ENCODE measurements at places on chromosomes 1 and 21.

GRCh38 chr1:87149241-87150041 is 179.2 kb upstream of the LMO4 start:
- DNase-seq: no peak

- DNase-seq: no peak
Observed at GRCh38 chr1:87804128-87804527, 475.4 kb downstream of the LMO4 start.

GRCh38 chr1:92877792-92878191 is 46.0 kb downstream of the RPL5 start:
- no peak for DNase-seq

DNA sequence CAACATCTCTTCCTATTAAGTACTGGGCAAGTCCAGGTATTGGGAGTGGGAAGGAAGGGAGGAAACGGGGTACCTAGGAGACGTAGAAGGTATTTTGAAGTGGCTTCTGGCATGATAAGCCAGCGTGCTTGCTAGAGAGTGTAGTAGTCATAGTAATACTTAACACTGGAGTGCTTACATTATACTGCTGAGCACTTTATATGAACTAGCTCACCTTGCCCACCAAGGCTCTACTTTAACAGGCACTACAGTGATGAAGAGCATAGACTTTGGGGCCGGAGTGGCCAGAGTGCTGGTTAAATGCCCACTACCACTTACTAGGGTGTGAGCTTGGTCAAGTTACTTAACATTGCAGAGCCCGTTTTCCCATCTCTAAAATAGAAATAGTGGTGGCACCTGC is 61.7 kb downstream of the ACP6 start:
- no peak for DNase-seq

DNA sequence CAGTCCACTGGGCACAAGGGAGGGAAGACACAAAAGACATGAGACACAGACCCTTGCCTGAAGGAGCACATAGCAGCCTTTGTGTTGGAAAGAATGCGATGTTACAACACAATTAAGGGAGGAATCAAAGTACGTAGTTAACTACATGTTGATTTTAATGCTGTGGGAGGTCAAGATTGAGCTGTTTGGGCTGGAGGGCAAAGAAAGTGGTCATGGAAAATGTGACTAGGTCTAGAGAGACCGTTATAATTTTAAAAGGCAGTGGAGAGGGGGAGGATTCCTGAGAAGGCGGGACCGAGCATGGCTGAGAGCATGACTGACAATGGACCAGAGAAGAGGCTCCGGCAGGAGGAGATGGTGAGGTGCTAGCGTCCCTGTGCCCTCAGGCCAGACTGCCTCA is 111.8 kb upstream of the ATP1A1 start:
- no peak for DNase-seq

DNA sequence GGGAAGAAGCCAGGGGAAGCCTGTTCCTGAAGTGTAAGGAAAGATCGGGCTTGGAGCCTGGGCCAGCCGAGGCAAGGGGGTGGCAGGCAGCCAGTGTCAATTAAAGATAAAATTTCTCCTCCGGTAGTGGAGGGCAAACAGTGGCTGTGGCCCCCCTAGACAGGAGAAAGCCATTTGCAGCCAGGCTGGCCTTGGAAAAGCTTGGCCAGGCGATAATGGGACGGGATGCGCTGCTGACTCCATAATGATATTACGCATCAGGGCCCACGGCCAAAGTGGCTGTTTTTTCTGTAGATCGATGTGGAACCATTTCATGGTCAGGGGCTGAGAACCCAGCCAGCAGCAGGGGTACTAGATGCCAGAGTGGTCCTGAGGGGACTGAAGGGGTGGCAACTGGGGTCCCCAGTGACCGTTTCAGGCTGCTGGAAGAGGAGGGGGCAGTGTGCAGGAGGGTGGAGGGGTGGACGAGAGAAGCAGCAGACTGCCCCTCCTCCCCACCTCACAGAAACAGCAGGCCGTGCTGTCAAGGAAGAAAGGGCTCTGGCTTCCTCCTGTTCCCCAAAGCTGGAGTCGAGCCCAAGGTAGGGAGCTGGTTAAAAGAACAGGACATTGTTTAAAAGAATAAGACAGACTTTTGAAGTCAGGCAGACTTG is 25.2 kb downstream of the KCNC4 start:
- DNase-seq: no peak

GRCh38 chr1:176330782-176331181 is 123.7 kb upstream of the COP1 start:
- DNase-seq: no peak

DNA sequence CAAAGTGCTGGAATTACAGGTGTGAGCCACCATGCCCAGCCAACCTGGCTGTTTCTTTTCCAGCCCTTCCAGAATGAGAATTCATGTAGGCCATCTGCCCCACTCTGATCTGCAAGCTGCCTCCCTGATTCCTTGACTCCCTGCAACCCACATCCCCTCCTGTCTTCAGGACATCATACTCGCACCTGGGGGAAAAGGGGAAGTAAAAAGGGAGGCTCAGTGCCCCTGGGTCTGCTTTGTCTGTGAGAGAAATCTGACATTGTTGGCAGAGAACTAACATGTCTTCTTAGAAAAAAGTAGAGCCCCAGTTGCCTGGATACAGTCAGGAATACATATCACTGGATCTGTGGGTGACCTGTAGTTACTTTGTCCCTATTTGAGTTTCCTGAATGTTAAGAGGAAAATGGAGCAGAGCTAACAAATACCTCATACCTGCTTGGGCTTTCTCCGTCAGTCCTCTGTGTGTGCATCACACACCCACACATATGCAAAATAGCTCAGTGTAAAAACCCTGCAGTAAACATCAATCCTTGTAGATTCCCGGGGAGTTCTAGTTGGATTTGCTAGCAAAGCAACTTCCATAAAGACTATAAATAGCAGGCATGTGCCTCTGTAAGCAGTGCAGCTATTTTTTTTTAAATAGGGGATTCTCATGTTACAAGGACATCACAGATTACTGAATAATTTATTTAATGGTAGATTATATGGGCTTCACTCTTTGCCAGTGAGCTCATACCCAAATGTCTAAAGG is 62.9 kb downstream of the TEX35 start:
- no peak for DNase-seq

GRCh38 chr1:171142416-171143385 is 42.4 kb upstream of the FMO2 start:
- DNase-seq: no peak

GRCh38 chr1:82991569-82991968 is 1007.4 kb downstream of the TTLL7 start:
- no peak for DNase-seq

DNA sequence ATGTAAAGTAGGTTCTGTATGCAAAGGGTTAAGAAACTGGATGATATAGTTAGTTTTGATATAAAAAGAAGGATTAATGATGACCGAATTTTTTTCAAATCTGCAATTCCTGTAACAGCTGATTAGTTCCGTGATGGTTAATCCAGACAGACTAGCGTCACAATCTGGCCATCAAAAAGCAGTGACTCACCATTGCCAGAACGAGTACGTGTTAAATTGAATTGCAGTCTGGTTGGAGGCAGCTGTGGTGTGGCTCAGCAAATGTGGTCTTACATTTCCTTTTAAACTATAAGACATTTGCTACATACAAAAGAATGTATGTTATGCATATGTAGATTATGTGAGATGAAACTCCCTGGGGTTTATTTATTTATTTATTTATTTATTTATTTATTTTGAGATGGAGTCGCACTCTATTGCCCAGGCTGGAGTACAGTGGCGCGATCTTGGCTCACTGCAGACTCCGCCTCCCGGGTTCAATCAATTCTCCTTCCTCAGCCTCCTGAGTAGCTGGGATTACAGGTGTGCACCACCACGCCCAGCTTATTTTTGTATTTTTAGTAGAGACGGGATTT is 139.8 kb downstream of the RYR2 start:
- DNase-seq: no peak

DNA sequence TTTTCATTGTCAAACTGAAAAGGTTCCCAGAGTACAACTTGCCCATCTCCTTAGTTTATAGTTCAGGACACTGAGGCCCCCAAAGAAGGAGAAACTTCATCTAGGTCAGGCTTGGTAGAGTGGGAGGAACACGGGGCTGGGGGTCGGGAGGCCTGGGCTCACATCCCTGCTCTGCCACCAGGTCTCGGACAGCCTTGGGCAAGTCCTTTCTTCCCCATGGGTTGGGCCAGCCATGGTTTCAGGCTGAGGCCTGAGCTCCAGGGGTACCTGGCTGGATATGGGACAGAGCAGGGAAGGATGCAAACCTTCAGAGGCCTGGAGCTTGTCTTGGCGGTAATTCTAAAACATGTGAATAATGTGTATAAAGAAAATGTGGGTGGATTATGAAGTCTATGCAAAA is 17.0 kb downstream of the FOXO6 start:
- DNase-seq: no peak
